ENCODE measurements at places on chromosomes 13 and 19. TPM values are rescaled to one million over a fixed set of nuclear protein-coding genes. Genes with fewer than 3 reads are reported as not detected.

- DNase-seq: no peak
Observed at GRCh38 chr19:1970806-1971502, 30.0 kb downstream of the CSNK1G2 start.

DNA sequence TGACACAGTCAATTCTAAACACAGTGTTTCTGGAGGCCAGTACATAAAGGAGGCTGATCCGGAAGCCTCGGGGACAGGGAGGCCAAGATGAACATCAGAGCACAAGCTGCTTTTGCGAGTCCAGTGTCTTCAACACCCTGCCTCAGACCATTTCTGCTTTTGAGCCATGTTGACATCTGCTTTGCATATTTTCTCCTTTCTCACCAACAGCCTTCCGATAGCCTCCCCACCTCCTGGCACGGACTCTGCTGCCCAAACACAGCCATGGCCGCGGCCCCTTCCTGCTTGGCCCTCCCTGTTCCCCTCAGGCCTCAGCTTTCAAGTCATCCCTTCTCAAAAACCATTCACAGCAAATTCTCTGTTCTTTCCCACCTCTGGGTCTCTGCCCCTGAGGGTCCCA lies 3.6 kb downstream of the LRRC25 start:
- DNase-seq: no peak

GRCh38 chr13:102904408-102904862 lies 58.6 kb downstream of the ERCC5 start:
- DNase-seq: no peak

- DNase-seq: peak; percentile 56
Observed at GRCh38 chr13:95643571-95643935, 953 bp downstream of the DZIP1 start.

DNA sequence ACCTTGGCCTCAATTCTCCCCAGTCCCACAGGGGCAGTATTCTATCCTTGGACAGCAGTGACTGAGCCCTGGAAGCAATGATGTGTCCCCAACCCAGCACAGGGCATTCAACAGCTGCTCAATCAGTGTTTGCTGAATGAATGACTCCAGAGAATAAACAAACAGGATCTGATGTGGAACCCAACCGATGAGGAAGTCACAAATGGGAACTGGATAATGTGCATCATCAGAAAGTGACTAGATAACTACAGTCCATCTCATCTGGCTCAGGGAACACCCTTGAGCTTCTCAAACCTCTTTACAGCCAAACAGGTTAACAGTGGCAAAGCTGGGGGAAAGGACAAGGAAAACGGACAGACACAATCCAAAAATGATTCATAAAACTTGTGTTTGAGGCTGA lies 8.2 kb downstream of the SLC25A30 start:
- no peak for DNase-seq

DNA sequence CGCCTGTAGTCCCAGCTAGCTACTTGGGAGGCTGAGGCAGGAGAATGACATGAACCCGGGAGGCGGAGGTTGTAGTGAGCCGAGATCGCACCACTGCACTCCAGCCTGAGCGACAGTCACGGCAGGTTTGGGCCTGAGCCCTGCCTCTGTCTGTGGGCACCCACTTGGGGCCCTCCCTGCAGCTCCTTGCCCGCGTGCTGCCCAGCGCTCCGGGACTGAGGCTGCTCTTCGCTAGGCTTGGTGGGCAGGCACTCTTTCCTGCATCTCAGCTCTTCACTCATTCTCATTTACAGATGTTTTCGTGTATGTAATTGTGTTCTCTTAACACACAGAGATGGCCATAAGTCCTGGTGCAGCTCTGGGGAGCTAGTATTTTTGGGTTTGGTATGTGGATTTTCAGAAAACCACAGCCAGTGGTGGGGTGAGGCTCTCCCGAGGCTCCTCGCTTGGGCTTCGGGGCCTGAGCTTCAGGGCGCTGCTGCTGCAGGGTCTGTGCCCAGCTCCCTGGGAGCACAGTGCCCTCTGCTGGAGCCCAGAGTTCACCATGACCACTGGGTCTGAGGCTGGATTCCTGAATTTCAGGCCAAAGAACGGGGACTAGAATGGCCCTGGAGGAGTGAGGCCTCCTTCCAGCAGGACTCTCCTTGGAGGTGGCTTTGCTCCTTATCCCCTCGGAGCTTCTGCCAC lies 15.2 kb downstream of the UPF1 start:
- peak; percentile 54 for DNase-seq

GRCh38 chr19:18611327-18612050 lies 1.2 kb upstream of the TMEM59L start:
- DNase-seq: no peak

DNA sequence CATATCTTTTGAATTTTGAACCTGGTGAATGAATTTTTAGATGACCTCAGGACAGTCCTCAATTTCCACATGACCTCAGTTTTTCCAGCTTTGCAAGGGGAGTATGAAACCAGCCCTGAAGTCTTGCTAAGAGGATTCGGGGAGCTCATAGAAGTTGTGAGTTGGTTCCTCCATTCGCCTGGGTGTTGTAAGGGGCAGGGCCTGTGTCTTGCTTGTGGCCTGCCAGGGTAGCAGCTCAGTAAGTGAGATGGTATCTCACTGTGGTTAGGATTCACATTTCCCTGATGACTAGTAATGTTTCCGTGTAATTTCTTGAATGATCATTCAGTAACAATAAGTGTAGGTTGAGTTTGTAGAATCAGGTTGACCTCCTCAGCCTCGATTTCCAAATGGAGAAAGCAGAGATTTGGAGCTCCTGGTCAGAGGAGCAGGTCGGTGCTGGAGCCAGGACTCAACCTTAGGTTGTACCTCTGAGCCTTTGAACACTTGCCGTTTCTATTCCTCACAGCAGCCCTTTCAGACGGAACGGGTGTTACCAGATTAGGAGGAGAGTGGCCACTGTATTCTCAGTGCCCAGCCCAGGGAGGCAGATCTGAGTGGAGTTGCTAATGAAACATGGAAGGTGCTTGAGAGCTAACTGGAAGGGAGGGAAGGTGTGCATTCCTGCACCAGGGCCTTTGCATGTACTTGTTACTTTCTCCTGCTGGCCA lies 14.6 kb downstream of the NACC1 start:
- no peak for DNase-seq

- DNase-seq: peak; percentile 80
Observed at GRCh38 chr19:5718579-5719273, 1.2 kb downstream of the LONP1 start.

GRCh38 chr13:74768521-74769085 lies 634.4 kb upstream of the KLF12 start:
- DNase-seq: no peak

- no peak for DNase-seq
Observed at GRCh38 chr19:17468302-17469091, 1.8 kb upstream of the SLC27A1 start.

DNA sequence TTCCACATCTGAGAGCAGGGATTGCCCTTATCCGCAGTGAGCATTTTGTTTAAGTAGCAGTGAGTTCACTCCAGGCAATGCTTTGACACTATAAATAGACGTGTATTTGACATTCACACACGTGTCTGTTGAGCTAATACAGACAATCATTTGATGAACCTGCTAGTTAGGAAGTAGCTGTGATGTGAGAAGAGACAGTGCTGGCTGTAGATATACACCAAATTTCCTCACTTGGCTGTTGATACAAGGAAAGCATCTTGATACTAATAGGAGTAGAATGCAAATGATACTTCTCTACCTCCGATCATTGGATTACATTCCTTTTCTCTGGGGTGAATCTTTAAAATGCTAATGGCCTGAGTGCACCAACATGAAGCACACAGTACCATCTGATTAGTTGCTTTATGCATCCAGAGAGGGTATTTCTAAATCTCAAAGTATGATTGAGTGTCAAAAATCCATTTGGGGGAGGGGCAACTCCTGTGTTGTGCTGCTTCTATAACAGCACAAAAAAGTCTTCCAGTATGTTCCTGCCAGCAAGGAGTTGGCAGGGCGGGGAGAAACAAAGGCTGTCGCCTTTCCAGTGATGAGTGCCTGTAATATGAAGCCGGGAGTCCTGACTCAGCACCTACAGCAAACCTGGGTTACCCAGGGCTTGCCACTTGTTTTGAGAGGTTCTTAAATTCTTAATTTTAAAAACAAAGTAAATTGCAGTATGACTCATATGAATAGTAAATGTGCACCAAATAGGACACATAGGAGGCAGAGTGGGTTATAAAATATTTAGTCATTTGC lies 7.0 kb downstream of the CUL4A start:
- peak; percentile 70 for DNase-seq

DNA sequence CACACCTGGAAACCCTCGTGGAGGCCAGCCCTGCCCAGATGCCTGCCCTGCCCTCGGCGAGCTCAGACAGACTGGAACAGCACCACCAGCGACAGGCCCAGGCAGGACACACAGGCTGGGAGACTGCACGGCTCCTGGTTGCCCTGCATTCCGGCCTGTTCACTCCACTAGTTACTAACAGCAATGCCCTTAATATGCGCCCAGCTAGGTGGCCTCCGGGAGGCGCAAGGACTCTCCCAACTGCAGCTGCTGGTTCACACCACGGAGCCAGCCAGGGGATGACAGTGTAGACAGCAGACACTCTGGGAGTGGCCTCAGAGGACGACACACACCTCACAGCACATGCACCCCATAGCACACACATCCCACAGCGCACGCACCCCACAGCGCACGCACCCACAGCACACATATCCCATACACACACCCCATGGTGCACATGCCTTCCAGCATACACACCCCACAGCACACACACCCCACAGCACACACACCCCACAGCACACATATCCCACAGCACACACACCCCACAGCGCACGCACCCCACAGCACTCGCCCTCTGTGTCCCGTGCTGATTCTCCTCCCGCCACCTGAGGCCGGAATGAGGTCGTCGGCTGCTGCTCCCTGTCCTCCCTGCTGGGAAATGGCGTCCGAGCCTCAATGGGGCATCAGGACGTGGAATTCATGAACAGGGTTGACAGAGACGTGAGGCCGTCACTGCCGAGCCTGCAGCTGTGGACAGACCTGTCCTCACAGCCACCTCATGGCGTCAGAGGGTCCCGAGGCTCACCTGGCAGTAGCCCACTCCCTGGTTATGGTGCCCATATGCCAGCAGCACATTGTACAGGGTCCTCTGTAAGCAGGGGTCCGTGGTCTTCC lies 13.6 kb downstream of the GRTP1 start:
- no peak for DNase-seq

GRCh38 chr19:19105365-19106055 lies 32.8 kb downstream of the TMEM161A start:
- peak; percentile 69 for DNase-seq

DHX34 gene
- total RNA-seq: 12.5 TPM

POP4 gene
- 141 TPM for total RNA-seq

ETV2 gene
- total RNA-seq: 0.64 TPM

PTPRH gene
- 30.0 TPM for total RNA-seq

FUT1 gene
- 2.9 TPM for total RNA-seq

GGACT gene
- total RNA-seq: 2.5 TPM
